ENCODE measurements at places on chromosomes 1 and 21. TPM values are rescaled to one million over a fixed set of nuclear protein-coding genes. Genes with fewer than 3 reads are reported as not detected.

Gene TDRD10
- total RNA-seq = not detected

Gene PCP4L1
- total RNA-seq = not detected

Gene ANP32E
- total RNA-seq = 63.3 TPM

Gene PAQR6
- 12.3 TPM for total RNA-seq

Gene GPR25
- not detected for total RNA-seq

Gene CRNN
- total RNA-seq = not detected

Gene NTRK1
- total RNA-seq = not detected

Gene GBP4
- 0.83 TPM for total RNA-seq

Gene ST6GALNAC5
- 0.24 TPM for total RNA-seq

Gene REN
- not detected for total RNA-seq

Gene KRTAP20-4
- total RNA-seq = not detected

Gene TENT5C
- total RNA-seq = 3.9 TPM

Gene NPHS2
- total RNA-seq = not detected

Gene ZNF670
- 2.4 TPM for total RNA-seq

Gene SLAMF9
- total RNA-seq = 0.94 TPM

Gene TSSK3
- total RNA-seq = 3.9 TPM

Gene ADAM30
- total RNA-seq = not detected

Gene C1orf115
- 5.6 TPM for total RNA-seq

Gene AIRE
- not detected for total RNA-seq

Gene NBPF4
- total RNA-seq = 0.70 TPM

Gene TXNIP
- total RNA-seq = 95.7 TPM

Gene RAB3GAP2
- total RNA-seq = 51.0 TPM

Gene NUF2
- 33.3 TPM for total RNA-seq

Gene TLR5
- 2.5 TPM for total RNA-seq
